ENCODE measurements at places on chromosomes 4 and X.

DNA sequence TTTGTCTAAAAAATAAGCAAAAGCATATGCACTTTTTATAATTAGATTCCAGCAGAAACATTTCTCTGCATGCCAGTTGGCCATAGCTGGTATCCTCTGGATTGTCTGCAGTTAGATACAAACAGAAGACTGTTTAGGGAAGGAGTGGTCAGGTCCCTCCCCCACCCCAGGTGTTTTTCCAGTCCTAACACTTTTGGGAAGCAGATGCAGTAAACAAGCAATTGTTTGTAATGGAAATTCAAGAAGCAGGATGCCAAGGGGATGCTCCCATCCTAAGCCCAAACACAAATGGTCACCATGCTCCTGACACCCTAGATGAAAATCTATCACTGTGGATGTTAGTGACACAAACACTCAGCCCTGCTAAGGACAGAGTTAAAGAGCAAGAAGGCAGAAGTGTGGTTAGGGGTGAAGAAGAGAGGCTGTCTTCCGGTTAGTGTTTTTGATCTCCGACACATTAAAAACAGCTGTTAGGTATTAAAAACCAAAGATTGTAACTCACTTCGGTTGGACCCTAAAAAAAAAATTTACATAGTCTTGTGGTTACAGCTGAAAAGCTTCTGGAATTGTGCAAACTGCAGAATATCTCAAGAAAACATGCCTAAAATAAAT, 7.9 kb downstream of the LEF1 start:
- no peak for DNase-seq

- DNase-seq: peak; percentile 11
Observed at GRCh38 chrX:39418731-39419638, 617.7 kb downstream of the MID1IP1 start.

GRCh38 chrX:119763181-119763580, 4.8 kb downstream of the SOWAHD start:
- no peak for DNase-seq

DNA sequence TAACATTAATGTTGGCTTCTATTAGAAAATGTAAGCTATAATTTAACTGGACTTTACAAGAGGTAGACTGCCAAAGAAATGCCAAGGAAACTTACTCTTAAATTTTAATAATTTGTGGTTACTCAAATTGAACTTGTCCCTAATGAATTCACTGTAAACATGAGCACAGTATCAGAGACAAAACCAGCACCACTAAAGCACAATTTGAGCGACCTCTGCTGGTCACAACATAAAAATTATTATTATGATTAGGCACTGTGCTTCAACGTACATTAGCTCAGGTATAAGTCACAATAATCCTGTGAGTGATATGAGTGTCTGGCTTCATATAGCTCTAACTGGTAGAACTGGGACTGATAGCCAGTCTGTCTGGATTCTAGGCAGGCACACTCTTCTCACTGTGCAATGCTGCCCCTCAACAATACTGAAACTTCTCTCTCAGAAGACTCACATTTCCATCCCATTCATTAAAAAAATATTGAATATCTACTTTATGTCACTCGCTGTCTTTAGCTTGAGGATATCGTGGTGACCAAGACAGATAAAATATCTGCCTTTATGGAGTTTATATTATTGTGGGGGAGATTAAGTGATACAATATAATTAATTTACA, 8.0 kb downstream of the NUDT6 start:
- DNase-seq: no peak

- no peak for DNase-seq
Observed at GRCh38 chrX:48936429-48937053, 17.7 kb upstream of the PIM2 start.

DNA sequence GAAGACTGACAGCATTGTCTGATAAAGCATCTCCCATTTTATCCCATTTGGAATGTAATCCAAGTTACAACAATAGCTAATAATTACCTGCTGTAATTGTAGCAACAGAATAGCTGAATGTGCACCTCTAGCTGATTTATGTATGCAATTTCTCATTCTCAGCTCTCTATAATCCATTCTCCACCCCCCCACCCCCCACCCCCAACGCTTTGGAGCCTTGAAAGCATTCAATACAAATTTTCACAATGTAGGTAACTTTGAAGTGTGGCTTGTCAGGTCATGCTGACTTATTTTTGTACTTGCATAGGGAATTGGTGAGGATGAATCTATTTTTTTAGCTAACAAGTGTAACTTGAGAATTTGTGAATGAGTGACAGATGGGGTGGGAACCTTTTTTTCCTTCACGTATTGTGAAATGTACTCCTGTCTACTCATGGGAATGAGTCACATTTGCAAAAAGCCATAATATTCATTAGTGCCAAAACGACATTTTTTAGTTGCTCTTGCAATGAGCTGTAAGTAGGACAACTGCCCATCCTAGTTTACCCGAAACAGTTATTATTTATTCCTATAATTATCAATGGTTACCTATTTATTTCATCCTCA, 159.3 kb downstream of the PALLD start:
- no peak for DNase-seq

DNA sequence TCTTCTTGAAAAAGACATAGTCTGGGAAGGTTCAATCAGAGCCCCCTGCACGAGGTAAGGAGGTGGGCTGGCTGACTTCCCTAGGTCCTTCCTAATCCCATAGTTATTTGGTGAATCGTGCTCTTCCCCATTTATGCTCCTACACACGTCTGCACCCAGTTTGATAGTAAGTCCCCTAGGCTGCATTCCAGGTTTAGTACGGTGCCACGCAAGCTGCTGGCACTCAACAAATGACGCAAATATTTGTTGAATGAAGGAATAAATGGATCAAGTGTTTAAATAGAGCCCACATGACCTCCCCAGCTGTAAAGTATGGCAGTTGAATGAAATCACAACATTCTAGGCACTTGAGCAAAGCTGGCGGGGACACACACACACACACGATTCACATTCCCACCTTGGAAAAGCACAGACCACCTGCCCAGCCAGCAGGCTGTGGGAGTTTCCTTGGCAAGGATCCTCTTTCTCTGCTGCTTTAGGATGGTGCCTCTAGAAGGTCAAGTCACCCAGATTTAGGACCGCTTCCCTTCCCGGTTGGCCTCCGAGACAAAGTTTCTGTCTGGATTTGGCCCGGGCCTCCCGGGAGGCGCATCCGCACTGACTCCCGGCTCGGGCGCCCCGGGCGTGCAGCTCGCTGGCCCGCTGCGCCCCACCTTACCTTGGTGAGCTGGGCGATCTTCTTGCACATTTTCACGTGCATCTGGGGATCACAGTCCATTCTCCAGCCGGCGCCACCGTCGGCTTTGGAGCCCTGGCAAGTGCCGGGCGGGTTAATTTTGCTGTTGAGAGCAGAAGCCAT, 721 bp downstream of the FAM184B start:
- no peak for DNase-seq

GRCh38 chrX:21812628-21813027, 26.8 kb upstream of the MBTPS2 start:
- DNase-seq: no peak

DNA sequence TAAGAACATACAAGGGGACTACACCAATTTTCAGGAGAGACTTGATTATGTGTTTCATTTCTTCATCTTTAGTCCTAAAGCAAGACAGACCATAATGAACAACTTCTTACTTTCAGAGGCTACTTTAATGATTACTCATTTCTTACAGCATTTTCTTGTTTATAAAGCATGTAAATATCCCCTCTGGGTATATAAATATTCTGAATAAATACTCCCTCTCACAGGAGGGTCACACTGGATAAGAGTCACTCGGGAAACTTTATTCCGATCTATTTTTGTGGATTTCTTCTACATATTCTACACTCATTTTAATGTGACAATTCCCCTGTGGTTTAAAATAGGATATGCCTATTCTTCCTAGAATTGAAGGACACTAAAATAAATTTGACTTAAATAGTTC, 228.9 kb upstream of the RPS6KA3 start:
- DNase-seq: no peak

DNA sequence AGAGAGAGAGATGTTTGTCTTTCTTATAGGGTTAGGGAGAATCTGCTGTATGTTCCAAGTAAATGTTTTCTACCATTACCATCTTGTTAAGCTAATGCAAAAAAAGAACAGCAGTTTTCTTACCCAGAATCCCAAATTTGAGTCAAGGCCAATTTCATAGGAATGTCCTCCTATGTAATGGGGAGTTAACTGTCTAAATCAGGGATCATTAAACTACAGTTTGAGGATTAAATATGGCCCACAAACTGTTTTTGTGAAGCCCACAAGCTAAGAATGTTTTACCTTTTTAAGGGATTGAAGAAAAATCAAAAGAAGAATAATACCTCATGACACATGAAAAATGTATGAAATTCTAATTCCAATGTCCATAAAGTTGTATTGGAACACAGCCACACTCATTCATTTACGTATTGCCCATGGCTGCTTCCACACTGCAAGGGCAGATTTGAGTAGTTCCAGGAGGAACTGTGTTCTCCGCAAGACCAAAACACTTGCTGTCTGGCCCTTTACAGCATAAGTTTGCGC, 113.2 kb upstream of the SPRY1 start:
- DNase-seq: no peak

DNA sequence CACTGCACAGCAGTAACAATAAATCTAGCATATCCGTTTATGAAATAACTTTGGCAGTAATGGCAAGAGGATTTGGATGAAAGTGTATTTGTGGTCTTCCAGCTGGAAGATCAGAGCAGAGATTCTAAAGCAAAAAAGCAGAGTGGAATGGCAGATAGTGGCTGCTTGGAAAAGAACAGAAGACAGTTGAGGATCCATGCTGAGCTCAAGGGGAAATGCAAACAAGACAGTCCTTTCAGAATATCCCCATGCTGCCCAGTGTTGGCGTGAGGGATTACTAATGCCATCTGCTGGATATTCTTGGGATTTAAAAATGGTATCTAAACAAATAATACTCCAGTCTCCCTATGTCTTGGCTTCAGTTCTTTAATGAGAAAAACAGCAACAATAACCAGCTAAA, 629.1 kb upstream of the ATOH1 start:
- no peak for DNase-seq

DNA sequence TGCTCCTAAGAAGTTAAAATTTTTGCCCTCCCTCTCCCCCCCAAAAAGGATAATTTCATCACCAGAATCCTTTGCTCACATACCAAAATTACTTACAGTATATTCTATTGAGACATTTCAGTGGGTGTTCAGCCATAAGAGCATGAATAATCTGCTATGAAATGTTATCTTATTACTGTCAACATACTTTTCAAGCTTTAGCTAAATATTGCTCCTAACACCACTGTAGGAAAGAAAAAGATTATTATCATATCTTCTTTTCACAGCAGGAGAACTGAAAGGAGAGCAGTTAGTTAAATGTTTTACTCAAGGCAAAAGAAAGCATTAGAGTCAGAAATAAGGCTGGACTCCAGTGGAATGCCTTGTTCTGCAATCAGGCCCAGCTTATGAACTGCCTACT, 231.0 kb upstream of the GYPA start:
- no peak for DNase-seq

DNA sequence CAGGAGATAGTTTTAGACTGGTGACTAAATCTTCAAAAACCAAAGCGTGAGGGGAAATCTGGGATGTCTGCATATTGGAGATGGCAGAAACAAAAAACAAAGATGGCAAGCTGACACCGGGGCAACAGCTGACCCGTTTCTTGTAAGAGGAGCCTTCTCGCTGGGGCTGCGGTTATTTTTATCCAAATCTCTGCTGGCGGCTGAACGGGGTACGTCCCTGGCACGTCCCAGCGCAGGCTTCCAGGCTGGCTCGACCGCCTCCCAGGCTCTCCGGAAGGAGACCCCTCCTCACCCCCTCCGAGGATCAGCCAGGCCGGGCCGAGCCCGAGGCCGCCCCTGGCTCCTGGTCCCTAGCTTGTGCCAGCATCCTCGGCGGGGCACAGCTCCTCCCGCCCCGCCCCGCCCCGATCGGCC, 403 bp downstream of the SGCB start:
- DNase-seq: peak; percentile 75

DNA sequence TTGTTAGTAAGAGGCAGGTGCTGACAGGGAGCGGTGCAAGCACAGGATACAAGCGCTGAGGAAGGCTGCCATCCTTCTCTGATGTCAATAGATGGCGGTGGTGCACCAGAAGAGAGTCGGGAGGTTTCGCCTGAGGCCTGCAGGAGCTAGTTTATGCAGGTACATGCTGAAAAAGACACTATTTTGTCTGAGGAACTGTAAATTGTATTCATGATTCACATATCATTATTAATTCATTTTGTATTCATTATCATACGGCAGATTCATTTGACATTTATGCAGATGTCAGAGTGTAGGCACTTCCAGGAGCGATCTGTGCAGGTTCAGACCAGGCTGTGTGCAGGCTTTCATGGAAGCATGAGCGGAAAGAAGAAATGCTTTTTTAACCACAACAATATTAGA, 824.0 kb downstream of the STIM2 start:
- DNase-seq: no peak

DNA sequence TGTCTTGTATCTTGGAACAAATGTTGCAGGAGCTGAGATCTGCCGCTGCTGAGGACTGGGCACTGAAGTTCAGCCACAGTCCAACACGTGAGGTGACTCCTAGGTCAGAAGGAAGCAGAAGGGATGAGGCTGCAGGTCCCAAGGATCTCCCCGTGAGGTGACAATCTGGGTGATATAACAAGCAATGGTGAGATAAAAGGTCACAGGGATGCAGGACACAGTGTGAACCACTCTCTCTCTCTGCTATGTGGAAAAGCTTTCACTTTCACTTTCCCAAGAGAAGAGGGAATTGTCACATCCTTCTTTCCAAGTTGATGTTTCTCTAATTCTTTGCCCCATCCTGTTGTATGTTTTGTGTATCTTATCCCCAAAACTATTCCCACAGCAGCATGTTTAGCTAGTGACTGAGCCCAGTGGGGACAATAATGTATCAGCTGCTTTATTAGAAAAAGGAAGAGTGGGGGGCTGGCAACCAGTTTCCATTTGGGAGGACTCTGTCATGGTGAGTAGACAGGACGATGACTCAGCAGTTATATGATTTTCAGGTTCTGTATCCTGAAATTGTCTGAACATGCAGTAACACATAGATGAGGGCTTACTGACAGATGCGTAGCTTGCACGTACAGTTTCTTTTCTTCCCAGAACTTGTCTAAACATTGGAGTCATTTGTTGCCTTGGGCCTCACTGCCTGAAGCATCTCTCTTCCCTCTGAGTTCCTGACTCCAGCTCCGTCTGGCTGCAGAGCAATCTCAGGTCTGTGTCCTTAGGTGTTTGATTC, 1415.8 kb upstream of the TENM3 start:
- DNase-seq: no peak

DNA sequence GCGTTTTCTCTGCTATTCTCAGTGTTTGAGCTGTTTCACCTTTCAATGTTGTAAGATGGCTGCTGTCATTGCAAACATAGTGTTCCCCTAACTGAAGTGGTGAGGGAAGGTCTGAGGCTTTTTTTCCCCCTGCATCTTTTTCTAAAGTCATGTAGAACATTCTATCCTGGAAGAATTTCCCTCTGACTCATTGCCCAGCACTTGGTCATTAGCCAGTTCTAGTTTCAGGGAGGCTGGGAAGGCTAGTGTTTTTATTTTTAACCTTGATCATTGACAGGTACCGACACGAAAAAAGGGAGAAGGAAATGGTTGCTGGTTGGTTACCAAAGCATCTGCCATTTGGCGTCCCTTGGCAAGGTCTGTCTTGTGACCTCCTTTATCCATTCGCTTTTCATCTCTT, 6.6 kb downstream of the LANCL3 start:
- DNase-seq: no peak

Measured in gastrocnemius medialis (tissue), 4 donors.